ENCODE measurements at places on chromosomes 7 and 10. TPM values are rescaled to one million over a fixed set of nuclear protein-coding genes. Genes with fewer than 3 reads are reported as not detected.

DNA sequence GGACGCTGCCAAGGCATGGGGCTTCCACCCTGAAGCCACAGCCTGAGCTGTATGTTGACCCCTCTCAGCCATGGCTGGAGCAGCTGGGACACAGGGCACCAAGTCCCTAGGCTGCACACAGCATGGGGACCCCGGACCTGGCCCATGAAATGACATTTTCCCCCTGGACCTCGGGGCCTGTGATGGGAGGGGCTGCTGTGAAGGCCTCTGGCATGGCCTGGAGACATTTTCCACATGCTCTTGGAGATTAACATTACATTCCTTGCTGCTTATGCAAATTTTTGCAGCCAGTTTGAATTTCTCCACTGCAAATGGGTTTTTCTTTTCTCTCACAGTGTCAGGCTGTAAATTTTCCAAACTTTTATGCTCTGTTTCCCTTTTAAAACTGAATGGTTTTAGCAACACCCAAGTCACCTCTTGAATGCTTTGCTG, 463.6 kb downstream of the ZWINT start:
- H3K36me3 ChIP-seq: no peaks in the 10 kb centered on the region
- no peaks in the 10 kb centered on the region for H3K27me3 ChIP-seq
- DNase-seq: no peak
- no peaks in the 10 kb centered on the region for H3K4me1 ChIP-seq

DNA sequence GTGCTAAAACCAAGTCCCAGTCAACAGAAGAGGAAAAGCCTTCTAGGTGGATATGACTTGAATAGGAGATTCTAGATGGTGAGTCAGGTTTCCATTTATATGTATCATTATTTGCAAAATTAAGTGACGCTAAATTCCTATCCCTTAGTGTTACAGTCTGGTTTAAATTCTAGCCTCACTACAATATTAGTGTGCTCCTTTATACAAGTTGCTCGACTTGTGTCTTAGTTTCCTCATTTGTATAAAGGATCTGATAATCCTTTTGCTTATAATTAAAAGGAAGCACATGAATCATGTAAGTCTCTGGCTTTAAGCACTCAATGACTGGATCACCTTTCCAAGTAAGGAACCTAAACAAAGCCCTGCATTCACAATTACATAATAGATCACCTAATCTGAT, 105.7 kb downstream of the SVOPL start:
- H3K27ac ChIP-seq: no peak overlapping the region
- no peaks in the 10 kb centered on the region for H3K4me1 ChIP-seq
- no peaks in the 10 kb centered on the region for H3K36me3 ChIP-seq
- no peaks in the 10 kb centered on the region for H3K27me3 ChIP-seq
- no peak overlapping the region for H3K4me3 ChIP-seq

- H3K27me3 ChIP-seq: no peaks in the 10 kb centered on the region
- H3K4me3 ChIP-seq: peak overlapping the region; percentile 86
- DNase-seq: peak; percentile 52
- peaks cover 7% of the 10 kb centered on the region for H3K4me1 ChIP-seq
- peak overlapping the region; percentile 95 for H3K27ac ChIP-seq
Measured at GRCh38 chr7:876972-877311, 588 bp downstream of the GET4 start.

DNA sequence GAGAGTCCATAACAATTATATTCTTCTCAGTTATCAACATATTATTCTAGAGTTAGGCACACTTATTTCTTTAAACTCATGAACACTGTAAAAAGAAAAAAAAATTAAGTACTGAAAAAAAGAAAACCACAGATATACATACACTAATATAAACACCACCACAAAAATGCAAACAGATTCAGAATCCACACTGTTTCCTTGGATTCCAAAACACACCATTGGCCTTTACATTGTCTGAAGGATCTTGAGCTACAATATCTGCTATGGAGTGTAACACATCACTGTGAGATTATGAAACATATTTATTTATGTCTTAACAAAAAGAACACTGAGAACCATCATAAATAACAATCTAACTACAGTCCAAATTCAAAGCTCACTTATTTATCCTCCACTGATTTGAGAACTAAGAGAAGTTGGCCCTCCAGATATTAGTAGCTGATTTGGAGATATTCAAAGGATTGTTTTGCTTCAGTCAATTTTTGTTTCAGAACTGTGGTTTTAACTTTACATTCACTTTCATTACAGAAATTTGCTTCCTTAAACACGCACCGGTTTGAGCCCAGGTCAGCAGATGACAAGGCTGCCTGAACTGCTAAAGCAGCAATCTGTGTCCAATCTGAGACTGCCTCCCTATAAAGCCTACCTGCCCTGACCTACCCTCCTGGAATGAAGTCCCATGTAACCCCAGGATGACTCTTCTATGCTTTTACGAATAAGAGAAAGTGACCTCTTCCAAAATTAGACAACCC, 47.0 kb upstream of the CDK1 start:
- no peaks in the 10 kb centered on the region for H3K4me1 ChIP-seq
- no peaks in the 10 kb centered on the region for H3K36me3 ChIP-seq
- peak overlapping the region; percentile 61 for H3K4me3 ChIP-seq
- H3K27me3 ChIP-seq: no peaks in the 10 kb centered on the region
- DNase-seq: no peak

DNA sequence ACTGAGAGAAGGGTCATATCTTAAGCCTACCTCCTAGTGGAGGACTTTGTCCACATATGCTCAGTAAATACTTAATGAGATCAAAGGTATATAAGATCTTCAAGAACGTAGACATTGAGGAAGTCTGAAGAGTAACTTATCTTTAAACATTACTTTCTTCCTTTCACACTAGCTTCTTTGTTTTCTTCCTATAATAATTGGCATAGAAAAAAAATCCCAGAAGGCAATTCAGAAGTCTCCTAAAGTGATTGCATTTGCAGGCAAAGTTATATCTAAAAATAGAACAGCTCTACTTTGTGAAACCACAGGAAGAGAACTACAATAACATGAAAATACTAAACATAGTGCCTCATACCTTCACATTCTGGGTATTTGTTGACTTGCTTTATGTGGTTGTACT, 150.4 kb downstream of the PPP1R3A start:
- H3K4me1 ChIP-seq: no peaks in the 10 kb centered on the region
- H3K4me3 ChIP-seq: no peak overlapping the region
- H3K36me3 ChIP-seq: no peaks in the 10 kb centered on the region

DNA sequence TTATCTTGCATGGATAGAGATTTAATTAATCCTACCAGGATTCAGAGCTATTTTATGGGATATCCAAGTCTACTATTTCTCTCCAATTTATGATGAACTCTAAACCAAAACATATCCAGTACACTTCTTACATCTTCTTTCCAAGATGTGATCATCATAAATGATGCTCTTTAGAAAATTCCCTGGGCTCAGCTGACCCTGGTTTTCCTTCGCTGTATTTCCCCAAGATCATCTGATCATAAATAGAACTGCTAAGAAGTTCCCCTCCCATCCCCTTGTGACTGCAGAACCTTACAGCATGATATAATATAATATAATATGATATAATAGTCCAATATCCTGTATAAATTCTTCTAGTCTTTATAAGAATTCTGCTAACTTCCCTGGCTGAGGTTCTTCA, 114.6 kb upstream of the LYZL2 start:
- no peaks in the 10 kb centered on the region for H3K4me1 ChIP-seq
- H3K27me3 ChIP-seq: no peaks in the 10 kb centered on the region
- H3K36me3 ChIP-seq: no peaks in the 10 kb centered on the region
- H3K27ac ChIP-seq: no peak overlapping the region

DNA sequence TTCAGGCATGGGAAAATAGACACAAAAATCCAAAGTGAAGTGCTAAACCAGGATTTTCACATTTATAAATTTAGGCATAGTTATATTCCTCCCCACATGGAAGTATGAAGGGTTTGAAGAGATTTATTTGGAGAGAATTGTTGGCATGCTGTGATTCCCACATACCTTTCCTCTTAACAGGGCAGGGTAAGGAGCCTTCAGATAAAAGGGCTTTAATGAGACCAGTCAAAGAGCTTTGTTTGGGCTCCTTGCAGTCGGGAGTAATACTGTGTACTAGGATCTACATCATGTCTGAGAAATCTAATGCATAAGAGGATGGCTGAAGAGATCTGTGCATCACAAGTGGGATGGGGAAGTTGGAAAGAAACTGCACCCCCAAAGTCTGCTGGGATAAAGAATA, 140.8 kb upstream of the PTN start:
- no peak overlapping the region for H3K4me3 ChIP-seq
- no peak for DNase-seq
- H3K4me1 ChIP-seq: no peaks in the 10 kb centered on the region
- no peaks in the 10 kb centered on the region for H3K27me3 ChIP-seq

DNA sequence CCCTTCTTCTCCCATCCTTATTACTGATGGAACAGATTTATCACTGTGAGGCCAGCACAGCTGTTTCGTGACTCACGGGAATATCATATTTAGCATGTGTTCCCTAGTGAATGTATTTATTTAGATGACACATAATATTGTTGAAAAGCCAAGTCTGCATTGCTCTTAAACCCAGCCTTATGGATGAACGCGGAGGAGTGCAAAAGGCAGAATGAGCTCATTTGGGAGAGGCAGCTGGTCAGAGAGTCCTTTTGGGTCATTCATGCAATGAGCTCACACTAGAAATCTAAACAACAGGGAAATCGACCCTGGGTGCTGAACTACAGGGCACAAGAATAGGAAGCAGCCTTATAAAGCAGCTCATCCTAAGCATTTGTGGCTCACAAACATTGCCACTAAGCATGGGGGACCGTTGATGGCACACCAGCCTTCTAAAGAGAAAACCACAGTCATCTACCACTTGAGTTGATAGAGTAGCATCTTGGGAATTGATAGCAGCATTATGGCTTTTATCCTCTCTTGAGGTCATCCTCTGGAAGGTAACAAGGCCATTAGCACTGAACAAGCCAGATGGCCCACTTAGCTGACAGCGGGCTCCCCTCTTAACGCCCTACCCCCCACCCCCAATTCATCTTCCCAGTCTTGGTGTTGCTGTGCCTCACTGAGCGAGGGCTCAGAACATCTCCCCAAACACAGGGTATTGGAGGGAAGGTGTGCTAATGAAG, 32.9 kb upstream of the SDK1 start:
- peak overlapping the region; percentile 19 for H3K27ac ChIP-seq
- no peaks in the 10 kb centered on the region for H3K4me1 ChIP-seq
- no peak overlapping the region for H3K4me3 ChIP-seq
- H3K36me3 ChIP-seq: no peaks in the 10 kb centered on the region
- DNase-seq: no peak
- H3K27me3 ChIP-seq: no peaks in the 10 kb centered on the region

DNA sequence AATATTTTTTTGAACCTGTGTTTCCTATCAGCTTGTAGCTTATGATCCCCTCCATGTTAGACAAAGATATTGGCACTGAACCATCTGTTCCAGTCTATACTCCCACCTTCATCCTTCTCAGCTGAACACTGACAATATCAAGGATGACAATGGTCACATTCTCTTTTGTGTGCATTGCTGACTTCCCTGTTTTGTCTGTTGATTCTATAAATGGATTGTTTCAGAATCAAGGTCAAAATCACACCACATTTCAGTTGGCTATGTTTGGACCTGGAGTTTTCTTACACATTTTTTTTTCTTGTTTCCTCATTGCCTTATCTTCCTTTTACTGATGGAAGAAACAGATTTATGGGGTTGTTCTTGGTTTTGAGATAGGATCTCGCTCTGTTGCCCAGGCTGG, 11.3 kb upstream of the SMURF1 start:
- no peak overlapping the region for H3K4me3 ChIP-seq
- H3K4me1 ChIP-seq: no peaks in the 10 kb centered on the region

- H3K27ac ChIP-seq: no peak overlapping the region
- H3K4me3 ChIP-seq: no peak overlapping the region
- no peak for DNase-seq
Measured at GRCh38 chr7:39088730-39089593, 111.3 kb downstream of the POU6F2 start.

DNA sequence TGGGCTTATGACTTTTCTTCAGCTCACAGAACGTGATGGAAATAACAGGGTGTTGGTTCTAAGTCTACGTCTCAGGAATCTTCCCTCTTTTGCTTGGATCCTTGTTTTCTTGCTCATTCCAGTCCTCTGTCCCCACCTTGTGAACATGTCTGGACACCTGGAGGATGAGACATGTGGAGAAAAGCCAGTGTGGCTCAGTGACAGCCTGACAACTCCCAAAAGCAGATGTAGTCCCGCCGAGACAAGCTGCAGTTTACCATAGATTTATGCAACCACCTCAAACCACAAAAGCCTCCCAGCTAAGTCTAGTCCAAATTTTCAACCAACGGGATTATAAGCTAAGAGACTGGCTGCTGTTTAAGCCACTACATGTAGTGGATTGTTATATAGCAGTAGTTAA, 476.1 kb downstream of the SH2D4B start:
- no peaks in the 10 kb centered on the region for H3K36me3 ChIP-seq
- no peaks in the 10 kb centered on the region for H3K4me1 ChIP-seq
- H3K27ac ChIP-seq: no peak overlapping the region
- no peak overlapping the region for H3K4me3 ChIP-seq

GRCh38 chr7:18771834-18772566, 276.5 kb downstream of the HDAC9 start:
- no peaks in the 10 kb centered on the region for H3K27me3 ChIP-seq
- no peaks in the 10 kb centered on the region for H3K4me1 ChIP-seq
- no peak overlapping the region for H3K4me3 ChIP-seq
- no peak overlapping the region for H3K27ac ChIP-seq

NME8 gene
- total RNA-seq: not detected

SAMD9L gene
- 10.5 TPM for total RNA-seq

WNT16 gene
- total RNA-seq: 0.15 TPM

KCNMA1 gene
- total RNA-seq: 37.8 TPM

LFNG gene
- 5.0 TPM for total RNA-seq

SLC39A12 gene
- total RNA-seq: 0.88 TPM

Measured in breast epithelium (tissue), 4 donors.